ENCODE measurements at places on chromosomes 12 and 14.

- no peak for DNase-seq
These were observed 129.0 kb downstream of the ASCL4 start for GRCh38 chr12:107903341-107904061.

DNA sequence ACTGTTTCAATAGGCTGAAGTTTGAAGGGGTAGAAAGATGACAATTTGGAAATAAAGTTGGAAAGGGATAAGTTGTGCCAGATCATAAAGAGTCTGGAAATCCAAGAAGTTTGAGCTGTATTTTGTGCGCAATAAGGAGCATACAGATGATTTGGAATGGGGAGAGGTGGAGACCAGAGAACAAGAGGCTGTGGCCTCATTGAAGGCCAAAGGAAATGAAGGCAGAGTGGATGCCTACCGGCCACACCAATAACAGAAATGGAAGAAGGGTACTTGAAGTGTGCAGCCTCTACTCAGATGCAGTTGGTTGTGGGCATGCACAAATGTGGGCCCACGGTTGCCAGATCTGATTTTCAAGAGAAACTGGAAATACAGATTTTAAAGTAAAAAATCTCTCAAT lies 2.4 kb downstream of the IFT81 start:
- no peak for DNase-seq

DNA sequence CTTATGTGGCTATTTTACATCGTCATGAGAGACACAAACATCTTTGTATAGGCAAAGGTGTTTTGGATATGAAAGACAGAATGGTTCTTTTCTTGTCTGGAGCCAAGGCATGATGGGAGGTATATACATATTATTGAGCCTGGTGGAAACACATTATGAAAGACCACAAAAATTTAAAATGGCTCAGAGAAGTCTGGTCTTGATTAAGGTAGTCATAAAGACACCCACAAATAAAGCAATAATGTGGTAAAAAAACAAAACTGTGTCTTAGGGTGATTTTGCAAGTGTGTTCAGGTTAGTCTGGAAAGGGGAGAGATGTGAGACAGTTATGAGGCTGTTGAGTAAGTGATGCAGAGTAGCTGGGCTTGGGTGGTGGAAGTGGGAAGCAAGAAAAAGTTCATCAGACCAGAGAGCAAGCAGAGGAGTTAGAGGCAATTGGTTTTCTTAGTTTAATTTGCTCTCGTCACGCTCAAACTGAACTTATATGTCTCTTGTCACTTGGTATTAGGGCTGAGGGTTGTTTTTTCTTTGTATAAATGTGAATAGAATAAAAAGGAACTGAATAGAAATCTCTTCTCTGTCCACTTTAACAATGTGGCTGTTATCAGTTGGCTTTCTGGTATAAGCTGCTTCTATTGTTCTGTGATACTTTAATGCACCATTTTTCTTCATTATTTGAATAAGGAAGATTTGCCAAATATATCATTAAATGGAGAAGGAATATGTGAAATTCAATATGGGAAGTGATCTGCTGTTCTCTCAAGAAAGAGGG lies 115.0 kb downstream of the AKAP6 start:
- no peak for DNase-seq

GRCh38 chr14:54776361-54777001 lies 126.1 kb downstream of the GCH1 start:
- no peak for DNase-seq

DNA sequence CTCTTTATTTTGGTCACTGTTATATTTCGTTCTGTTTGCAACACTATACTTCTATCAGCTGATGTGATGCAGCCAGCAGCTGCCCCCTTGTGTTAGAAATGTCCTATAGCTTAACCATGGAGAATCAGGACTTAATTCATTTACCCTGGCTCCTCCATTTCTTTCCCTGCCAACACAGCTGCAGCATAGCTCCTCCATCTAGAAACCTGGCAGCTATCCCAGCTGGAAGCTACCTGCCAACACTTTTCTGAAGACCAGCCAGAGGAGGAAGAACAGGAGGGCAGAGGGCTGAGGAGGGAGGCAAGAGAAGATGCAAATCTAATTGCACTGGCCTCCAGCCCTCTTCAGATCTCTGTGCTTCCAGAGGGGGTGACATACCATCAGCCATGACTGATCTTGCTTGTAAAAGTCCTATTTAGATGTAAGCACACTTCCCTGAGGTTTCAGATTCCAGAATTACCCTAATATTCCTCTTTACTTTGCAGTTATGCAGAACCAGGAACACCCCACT lies 156.8 kb upstream of the TMEM260 start:
- no peak for DNase-seq

- DNase-seq: no peak
These were observed 157.4 kb downstream of the NUBPL start for GRCh38 chr14:31718585-31718984.

DNA sequence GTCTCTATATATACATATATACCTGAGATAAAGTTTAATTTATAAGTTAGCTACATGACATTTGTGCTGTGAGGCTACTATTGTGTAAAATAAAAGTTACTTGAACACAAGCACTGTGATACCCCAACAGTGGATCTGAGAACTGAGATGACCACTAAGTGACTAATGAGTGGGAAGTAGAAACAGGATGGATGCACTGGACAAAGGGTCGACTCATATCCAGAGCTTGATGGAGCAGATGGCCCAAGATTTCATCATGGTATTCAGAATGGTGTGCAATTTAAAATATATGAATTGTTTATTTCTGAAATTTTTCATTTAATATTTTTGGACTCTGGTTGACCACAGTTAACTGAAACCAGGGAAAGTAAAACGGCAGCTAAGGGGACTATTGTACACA lies 908.6 kb upstream of the MDGA2 start:
- no peak for DNase-seq

DNA sequence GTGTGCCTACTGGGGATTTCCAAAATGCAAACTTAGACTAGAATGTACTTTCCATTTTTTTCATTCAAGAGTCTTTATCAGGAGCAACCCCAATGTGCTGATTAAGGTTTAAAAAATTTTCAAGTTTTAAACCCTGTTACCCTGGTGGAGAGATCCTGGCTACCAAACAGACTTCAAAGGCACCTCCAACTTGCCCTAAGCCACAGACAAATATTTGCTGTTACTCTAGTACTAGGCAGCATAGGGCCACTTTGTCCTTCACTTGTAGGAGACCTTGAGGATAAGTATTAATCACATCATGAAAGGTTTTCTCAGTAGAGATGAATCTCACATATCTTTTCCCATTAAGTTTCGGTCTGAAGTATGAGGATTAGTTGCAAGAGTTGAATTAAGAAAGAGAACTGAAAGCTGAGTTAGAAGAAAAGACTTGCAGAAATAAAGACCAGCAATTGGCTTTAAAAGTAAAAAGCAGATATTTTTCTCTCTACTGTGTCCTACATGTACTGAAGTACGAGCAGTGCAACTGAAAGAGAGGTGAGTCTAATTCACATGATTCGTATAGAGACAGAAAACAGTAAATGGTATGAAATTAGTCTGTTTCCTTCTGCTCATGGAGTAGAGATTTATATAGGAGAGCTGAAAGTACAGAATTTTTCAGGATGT lies 28.3 kb downstream of the NTN4 start:
- DNase-seq: no peak

GRCh38 chr12:67649261-67649569 lies 670 bp downstream of the DYRK2 start:
- DNase-seq: peak; percentile 55

- DNase-seq: no peak
These were observed 53.0 kb downstream of the ATF7IP start for GRCh38 chr12:14418451-14418890.

GRCh38 chr12:123389560-123390351 lies 5.8 kb downstream of the KMT5A start:
- DNase-seq: no peak

- DNase-seq: peak; percentile 43
These were observed 1.1 kb downstream of the KMT2D start for GRCh38 chr12:49059299-49060171.

- DNase-seq: no peak
These were observed 499.5 kb downstream of the AACS start for GRCh38 chr12:125564753-125565152.

- no peak for DNase-seq
These were observed 186.2 kb upstream of the C14orf180 start for GRCh38 chr14:104393199-104393897.

GRCh38 chr14:52769887-52770286 lies 21.5 kb downstream of the GNPNAT1 start:
- no peak for DNase-seq

- no peak for DNase-seq
These were observed 32.4 kb downstream of the TMEM116 start for GRCh38 chr12:111980598-111980997.

- no peak for DNase-seq
These were observed 62.3 kb upstream of the RFLNA start for GRCh38 chr12:124232654-124232987.

- DNase-seq: no peak
These were observed 24.7 kb downstream of the CAPRIN2 start for GRCh38 chr12:30730011-30730410.

- no peak for DNase-seq
These were observed 121.2 kb upstream of the RFLNA start for GRCh38 chr12:124173692-124174091.

- DNase-seq: no peak
These were observed 94.6 kb upstream of the SCAF11 start for GRCh38 chr12:46084666-46085631.

- DNase-seq: no peak
These were observed 3.2 kb downstream of the CATSPERB start for GRCh38 chr14:91728616-91729183.

GRCh38 chr12:112327209-112327938 lies 54.9 kb downstream of the HECTD4 start:
- DNase-seq: no peak

- peak; percentile 64 for DNase-seq
These were observed 152.5 kb upstream of the BTG1 start for GRCh38 chr12:92297932-92298696.

DNA sequence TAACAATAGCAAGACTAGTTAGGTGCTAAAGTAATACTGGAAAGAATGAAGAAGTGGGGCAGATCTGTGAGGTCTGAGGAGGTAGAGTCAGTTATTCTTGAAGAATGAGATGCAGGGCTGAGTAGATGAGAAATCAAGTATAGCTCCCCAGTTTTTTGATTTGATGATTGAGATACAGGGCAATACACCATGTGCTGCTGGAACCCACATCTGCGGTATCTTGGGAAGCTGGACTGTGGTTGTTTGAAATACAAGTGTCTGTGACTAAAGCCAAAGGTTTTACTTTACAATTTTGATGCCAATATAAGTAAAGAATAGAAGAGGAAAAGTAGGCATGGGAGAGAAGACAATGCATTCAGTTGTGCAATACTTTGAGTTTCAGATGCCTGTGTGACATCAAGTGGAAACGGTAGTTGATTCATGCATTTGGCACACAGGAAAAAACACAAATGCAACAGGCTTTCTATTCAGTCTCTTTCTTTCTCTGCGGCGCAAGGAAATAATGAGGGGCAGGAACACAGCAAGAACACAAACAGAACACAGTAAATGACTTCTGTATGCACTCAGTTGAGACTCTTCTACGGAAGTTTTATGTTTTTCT lies 190.2 kb upstream of the SLC38A2 start:
- no peak for DNase-seq

GRCh38 chr12:78793491-78793890 lies 71.1 kb upstream of the SYT1 start:
- no peak for DNase-seq

GRCh38 chr14:66272221-66272620 lies 213.9 kb upstream of the CCDC196 start:
- DNase-seq: no peak

GRCh38 chr12:31797230-31797872 lies 68.5 kb upstream of the AMN1 start:
- no peak for DNase-seq

- no peak for DNase-seq
These were observed 623.3 kb downstream of the LRFN5 start for GRCh38 chr14:42229976-42230375.

- DNase-seq: no peak
These were observed 11.3 kb downstream of the NOS1 start for GRCh38 chr12:117350140-117350539.

- DNase-seq: no peak
These were observed 50.0 kb downstream of the GPHB5 start for GRCh38 chr14:63268771-63269170.

DNA sequence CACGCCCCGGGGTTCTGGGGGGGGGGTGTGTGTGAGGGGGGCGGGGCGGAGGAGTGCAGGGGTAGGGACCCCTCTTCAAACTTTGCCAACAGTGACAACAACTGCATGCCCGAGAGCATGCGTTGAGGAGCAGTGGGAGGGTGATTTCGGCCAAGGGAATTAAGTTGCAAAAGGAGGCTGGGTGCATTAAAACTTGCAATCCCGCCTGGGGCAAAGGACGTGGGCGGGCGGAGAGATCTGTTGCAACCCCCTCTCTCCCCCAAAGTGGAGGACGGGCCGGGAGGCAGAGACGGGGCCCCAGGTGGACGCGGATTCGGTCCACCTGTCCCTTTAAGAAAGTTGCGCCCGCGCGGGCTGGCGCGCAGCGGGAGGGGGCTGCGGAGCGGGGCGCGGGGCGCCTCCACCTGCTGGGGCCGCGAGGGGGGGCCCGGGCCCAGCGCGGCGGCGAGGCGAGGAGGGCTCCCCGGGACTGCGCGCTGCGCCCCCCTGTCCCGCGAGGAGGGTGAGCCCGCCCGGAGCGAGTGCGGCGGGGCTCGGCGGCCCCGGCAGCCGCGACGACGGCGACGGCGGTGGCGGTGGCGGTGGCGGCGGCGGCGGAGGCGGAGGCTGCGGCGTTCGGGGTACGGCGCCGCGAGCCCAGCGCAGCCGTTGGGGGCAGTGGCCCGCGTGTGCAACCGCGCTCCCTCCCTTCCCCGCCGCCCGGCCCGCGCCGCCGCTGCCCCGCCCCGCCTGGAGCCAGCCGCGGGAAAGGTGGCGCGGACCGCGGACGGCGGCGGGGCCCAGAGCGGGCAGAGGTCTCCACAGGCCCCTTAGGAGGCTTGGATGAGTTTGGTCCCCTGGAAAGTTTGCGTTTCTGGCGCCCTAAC lies 530 bp upstream of the FOXN4 start:
- no peak for DNase-seq

DNA sequence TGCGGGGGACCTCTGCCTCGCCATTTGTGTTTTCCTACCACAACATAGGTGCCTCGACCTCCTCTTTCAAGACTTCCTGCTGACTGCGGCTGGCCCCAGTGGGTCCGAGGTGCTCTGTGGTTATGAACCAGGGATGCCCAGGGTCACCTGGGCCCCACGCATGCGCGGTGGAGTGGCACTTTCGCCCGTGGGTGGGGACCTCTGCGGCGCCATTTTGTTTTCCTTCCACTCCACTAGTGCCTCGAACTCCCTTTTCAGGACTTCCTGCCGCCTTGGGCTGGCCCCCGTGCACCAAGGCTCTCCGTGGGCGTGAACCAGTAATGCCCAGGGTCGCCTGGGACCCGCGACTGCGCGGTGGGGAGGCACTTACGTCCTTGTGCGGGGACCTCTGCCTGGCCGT lies 351.6 kb downstream of the ALG10 start:
- no peak for DNase-seq

GRCh38 chr12:62264706-62265105 lies 4.5 kb downstream of the USP15 start:
- DNase-seq: peak; percentile 5

- no peak for DNase-seq
These were observed 16.0 kb upstream of the SELPLG start for GRCh38 chr12:108649669-108650068.

- DNase-seq: no peak
These were observed 281.9 kb downstream of the ACSS3 start for GRCh38 chr12:81359736-81360135.

All from stimulated activated naive CD4-positive, alpha-beta T cell (primary cell).